ENCODE measurements at places on chromosomes 1 and 21.

DNA sequence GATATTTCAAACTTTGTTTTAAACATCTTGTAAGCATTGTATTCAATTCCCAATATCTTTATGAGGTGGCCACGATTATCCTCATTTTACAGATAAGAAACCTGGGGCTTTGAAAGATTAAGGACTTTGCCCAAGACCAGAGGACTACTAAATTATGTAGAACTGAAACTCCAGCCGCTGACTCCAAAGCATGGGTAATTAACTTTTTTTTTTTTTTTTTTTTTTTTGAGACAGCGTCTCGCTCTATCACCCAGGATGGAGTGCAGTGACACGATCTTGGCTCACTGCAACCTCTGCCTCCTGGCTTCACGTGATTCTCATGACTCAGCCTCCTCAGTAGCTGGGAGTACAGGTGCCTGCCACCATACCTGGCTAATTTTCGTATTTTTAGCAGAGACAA, 68.7 kb downstream of the ALG14 start:
- no peak for DNase-seq

GRCh38 chr1:31567956-31568570, 8.3 kb upstream of the TINAGL1 start:
- no peak for DNase-seq

DNA sequence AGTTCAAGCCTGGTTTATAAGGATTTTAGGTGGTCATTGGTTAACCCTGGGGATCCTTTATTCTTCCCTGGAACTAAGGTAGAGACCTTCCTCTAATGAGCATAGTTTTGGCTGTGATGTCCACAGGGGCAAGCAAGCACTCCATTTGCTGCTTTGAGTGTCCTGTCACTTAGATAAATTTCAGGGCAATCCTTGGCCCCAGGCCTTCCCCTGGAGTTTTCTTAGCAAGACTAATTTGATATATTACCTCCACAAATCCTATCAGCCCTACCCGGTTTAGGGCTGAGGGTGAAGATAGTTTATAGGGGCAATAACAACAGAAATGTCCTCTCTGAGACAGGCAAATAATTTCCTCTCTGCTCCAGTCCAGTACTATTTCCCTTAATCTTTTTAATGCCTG, 166.6 kb downstream of the CYYR1 start:
- no peak for DNase-seq

GRCh38 chr1:218209351-218209861, 75.7 kb upstream of the RRP15 start:
- DNase-seq = no peak

DNA sequence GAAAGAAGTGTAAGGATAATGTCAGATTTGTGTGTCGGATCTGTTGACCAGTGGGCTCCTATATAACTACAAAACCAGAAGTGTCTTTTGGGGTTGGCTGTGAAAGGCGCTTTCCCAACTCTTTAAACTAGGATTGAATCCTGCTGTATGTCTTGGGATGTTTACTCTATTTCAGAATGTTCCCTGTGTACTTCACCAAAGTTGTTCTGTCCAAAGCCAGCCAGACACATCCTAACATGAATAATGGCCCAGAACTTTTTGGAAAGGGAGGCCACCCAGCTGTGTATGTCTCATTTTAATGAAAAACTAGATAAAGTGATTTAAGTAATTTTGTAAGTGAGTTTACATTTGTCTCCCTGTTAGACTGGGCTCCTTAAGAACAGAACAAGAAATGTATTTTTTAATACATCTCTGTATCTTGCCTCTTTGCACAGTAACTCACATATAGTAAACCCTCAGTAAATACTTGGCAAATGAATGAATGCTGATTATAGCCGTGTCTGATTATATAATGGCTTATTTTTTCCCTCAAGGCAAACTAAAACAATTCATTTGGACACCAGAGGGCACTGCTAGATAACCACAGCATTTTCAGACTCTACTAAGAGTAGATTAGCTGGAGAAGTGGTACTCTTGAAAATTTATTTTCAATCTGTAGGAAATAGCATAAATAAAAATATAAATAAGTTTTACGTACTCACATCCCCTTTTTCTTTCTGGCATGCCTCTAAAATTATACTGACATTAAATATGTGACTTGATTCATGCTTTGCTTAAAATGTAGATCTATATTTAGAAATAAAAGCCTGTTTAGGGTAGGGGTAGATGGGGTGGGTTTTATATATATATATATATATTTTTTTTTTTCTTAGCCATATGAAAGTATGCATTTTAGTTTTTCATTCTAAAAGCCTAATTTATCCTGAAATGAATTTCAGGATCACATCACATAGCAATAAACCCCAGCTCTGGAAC, 23.8 kb downstream of the TSEN15 start:
- no peak for DNase-seq

DNA sequence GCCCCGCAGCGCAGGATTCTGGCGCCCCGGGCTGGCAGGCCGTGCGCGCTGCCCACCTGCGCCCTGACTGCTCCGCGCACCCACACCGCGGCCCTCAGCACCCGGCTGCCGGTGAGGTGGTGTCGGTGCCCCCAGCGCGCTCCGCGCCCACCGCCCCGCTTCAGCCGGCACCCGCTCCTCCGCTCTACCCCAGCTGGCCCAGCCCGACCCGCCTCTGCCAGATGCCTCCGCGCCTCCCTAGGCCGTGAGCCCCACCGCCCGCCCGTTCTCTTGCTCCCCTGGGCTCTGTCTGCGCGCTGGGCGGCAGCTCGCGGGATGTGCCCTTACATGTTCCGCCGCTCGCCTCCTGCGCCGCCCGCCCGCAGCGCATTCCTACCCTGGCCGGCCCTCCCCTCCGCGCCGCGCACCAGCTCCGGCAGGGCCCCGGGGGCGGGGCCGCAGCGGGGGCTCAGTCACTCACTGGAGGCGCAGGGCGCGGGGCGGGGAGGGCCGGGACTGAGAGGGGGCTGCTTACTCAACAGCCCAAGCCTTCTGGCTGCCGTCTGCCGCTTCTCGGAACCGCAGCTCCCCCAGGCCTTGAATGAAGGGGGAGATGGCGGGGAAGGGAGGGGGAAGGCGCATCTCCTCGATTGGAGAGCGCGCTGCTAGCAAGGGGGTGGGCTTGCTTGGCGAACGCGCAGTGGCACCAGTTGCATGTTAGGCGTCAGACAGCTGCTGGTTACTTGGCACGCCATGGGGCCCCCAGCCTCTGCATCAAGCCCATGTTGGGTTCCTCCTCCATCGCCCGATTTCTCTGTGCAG, at the start of gene PHLDA3:
Gene PHLDA3, minus strand, starts transcription at position 345 of the 801 bp plus-strand sequence. CDS start 402 bp downstream, outside the sequence.
- DNase-seq = no peak

- DNase-seq = no peak
Measured at GRCh38 chr1:158248771-158249170, 5.5 kb upstream of the CD1A start.

- no peak for DNase-seq
Measured at GRCh38 chr1:11064942-11065341, 5.1 kb upstream of the SRM start.

DNA sequence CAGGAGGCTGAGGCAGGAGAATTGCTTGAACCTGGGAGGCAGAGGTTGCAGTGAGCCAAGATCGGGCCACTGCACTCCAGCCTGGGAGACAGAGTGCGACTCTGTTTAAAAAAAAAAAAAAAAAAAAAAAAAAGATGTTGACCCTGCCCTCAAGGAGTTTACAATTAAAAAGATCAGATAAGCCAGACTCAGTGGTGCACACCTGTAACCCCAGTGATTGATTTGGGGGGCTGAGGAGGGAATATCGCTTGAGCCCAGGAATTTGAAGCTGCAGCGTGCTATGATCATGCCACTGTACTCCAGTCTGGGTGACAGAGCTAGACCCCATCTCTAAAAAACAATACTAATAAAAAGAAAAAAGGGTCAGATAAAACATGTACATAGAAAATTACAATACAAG, 1.6 kb upstream of the SESN2 start:
- DNase-seq = no peak

- no peak for DNase-seq
Measured at GRCh38 chr1:111570781-111571181, 48.8 kb upstream of the RAP1A start.

DNA sequence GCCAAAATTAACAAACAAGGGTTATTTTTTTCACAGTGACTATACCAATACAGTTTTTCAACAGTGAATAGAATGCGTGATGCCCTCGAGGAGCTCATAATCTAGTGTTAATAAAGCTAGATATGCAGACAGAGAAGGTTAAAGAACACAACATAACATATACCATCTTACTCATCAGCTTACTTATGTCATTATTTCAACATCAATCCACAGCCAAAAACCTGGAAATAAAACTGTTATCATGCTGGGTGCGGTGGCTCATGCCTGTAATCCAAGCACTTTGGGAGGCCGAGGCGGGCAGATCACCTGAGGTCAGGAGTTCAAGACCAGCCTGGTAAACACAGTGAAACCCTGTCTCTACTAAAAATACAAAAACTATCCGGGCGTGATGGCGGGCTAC, 6.1 kb downstream of the STX6 start:
- no peak for DNase-seq

GRCh38 chr1:154969860-154970452, 591 bp downstream of the SHC1 start:
- DNase-seq = no peak

GRCh38 chr21:45264912-45265515, 22.7 kb downstream of the POFUT2 start:
- DNase-seq = no peak

GRCh38 chr1:101364370-101365120, 127.7 kb downstream of the S1PR1 start:
- DNase-seq = no peak

GRCh38 chr1:175833951-175834350, 90.6 kb upstream of the TNR start:
- DNase-seq = no peak

DNA sequence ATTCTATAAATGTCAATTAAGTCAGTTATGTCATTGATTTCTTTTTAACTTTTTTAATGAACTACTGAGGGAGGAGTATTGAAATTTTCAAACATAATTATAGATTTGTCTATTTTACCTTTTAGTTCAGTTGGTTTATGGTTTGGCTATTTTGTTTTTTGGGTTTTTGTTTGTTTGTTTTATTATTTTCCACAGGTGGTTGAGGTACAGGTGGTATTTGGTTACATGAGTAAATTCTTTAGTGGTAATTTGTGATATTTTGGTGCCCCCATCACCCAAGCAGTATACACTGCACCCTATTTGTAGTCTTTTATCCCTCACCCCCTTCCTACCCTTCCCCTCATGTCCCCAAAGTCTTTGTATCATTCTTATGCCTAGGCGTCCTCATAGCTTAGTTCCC, 9.5 kb downstream of the TDRD5 start:
- no peak for DNase-seq

GRCh38 chr1:94646786-94647555, 105.4 kb upstream of the F3 start:
- no peak for DNase-seq

DNA sequence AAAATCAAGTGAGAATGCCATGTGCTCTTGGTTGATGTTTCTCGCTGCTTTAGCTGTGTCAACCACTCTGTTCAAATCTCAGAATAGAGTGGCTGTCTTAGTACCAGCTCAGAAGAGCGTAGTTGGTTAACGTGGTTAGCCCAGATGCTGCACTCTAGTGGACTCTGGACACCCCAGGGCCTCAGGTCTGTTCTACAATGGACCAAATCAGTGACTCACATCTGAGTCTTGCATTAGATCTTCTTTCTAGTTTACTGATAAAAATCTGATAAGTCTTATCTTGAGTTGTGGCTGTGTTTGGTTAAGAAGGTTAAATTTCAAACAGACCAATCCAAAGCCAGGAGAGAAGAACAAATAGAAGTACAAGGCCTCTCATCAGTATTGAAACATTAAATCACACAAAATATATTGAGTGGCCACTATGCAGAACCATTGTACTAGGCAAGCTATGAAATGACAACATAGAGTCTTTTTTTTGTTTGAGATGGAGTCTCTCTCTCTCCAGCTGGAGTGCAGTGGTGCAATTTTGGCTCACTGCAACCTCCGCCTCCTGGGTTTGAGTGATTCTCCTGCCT, 104.1 kb downstream of the NR5A2 start:
- no peak for DNase-seq

DNA sequence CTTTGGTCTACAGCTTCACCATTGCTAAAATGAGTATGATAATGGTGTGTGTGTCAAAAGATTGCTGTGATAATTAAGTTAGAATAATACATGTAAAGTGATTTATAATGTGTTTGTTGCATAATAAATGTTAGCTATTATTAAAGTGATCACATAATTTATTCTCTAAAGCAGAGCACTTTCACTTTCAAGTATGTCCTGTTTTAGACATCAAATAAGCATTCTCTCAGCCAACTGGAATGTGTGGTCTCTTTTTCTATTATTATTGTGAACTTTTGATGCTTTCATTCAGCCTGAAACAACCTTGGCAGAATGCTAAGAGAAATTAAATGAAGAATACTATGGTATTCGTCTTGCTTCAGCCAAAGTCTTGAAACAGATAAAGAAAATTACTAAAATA, 102.8 kb upstream of the COL11A1 start:
- no peak for DNase-seq
